Suprapubic skin (tissue), 4 donors: ENCODE measurements at places on chromosomes 5 and 9.

DNA sequence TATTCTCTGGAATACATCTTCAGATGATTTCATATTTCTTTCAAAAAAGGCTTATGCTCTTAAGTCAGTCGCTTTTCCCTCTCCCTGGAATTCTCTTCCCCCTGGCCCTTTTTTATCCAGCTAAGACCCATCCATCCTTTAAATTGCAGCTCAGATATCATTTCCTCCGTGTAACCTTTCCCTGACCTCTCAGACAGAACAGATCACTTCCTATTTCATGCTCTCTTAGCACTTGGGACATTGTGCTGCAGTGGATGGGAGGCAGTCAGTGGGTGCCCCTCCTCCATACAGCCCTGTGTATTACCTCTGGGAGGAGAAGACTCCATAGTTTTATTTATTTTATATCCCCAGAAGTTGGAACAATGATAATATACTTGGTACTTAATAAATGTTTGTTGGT, 423.4 kb downstream of the ISL1 start:
- no peak for DNase-seq

GRCh38 chr5:42887097-42887496, 75.4 kb upstream of the SELENOP start:
- DNase-seq: no peak

DNA sequence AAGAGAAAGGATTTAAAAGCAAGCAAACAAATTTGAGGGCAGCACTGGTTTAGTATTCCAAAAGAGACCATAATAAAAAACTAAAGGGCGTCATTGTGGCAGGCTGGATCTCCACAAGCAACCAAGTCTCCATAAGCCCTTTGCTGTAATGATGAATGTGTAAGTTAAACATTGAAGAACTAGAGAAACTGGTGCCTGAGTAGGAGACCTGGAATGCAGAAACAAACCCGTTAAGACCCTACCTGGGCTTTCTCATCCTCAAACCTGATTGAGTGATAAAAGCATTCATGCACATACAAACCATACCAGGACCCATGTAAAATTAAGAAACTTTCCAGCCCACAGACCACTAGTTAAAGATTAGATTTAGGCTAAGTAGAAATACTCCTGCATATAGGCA, 1.9 kb upstream of the SCGB3A2 start:
- no peak for DNase-seq

- DNase-seq: no peak
Measured at GRCh38 chr9:34203992-34204635, 25.3 kb downstream of the UBAP1 start.

- no peak for DNase-seq
Measured at GRCh38 chr5:168975331-168975730, 325.6 kb downstream of the SLIT3 start.

DNA sequence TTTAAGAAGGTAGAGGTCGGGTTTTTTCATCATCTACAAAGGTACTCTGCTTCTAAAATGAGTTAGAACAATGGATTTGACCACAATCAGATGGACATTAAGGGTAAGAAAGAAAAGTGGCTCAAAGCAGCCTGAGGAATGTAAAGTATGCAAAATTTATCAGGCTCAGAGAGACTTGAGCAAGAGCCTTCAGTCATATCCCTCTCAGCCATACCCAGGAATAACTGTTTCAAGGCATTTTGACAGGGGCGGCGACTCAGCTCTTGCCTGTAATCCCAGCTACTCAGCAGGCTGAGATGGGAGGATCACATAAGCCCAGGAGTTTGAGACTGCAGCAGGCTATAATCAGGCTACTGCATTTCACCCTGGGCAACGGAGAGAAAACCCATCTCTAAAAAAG, 38.8 kb upstream of the ANXA2R start:
- no peak for DNase-seq
